ENCODE measurements at places on chromosomes 3 and 15.
A peak's percentile ranks its signal among the peaks of the same experiment; 100 is the strongest.

DNA sequence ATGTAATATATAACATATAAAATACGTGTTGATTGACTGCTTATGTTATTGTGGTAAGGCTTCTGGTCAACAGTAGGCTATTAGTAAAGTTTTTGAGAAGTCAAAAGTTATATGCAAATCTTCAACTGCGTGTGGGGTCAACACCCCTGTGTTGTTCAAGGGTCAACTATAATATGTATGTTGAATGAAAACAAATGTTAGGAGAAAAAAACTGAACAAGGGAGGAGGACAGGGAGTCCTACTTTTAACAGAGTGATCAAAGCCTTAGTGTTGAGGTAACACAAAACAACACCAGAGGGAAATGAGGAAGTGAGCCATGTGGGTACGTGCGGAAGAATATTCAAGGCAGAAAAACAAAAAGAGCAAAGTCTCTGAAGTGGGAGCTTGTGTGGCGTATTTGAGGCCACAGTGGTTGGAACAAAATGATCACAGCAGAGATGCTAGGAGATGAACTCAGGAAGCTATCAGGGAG, 62.5 kb downstream of the SFMBT1 start:
- peak; percentile 59 for DNase-seq

DNA sequence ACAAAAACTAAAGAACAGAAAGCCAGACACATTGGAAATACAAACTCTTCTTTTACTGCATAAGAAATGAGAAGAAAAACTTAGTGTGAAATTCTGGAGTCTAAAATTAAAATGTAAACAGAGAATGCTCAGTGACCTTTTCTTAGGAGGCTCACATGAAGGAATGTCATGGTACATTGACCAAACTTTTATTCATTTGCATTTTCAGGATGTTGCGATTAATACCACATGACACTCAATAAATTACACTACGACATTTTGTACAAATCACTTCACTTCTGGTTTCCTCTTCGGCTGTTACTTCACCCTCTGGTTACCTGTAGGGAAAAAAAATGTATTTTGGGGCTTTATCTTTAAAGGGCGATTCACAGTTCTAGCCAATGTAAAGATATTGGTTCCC, 56.4 kb upstream of the ACTC1 start:
- DNase-seq, result no peak

DNA sequence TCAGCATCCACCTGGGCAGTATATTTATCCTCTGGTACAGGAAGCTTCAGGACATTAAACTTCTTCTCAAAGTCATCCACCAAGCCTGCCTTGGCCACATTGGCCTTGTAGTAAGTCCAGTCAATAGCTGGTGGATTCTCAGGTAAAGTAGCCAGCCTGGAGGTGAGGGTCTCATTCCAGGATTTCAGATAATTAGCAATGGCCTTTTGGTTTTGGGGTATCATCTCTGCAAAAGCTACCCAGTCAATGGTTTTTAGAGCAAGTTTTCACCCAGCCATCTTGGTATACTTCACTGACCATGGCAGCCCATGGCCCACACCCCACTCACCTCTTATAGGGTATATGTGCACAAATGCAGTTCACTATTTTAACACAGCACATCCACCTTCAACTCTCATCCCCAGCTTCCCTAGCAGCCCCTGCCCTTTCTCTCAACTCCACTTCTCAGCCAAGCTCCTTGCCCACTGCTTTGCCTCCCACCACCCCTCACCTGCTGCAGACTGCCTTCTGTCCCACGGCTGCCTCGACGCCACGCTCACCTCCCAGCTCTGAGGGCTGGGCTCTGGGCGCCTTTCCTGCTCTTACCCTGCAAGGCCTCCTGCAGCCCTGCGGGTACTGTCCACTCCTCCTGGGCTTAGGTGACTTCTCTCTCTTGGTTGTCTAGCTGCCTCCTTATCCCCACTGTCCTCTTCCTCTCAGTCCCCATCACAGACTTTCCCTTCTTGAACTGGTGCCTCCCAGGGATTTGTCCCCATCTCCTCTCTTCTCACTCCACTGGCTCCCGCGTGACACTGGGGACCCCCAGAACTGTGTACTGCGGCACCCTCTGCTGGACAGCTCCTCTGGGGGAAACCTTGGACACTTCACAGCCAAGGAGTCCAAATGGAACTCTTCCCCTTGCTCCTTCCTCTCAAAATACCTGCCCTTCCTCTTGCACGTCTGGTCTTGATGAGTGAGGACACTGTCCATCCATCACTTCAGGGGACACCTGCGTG, 1.7 kb upstream of the TGM5 start:
- DNase-seq, result no peak

GRCh38 chr3:17412950-17413530, 329.4 kb downstream of the TBC1D5 start:
- peak; percentile 4 for DNase-seq

DNA sequence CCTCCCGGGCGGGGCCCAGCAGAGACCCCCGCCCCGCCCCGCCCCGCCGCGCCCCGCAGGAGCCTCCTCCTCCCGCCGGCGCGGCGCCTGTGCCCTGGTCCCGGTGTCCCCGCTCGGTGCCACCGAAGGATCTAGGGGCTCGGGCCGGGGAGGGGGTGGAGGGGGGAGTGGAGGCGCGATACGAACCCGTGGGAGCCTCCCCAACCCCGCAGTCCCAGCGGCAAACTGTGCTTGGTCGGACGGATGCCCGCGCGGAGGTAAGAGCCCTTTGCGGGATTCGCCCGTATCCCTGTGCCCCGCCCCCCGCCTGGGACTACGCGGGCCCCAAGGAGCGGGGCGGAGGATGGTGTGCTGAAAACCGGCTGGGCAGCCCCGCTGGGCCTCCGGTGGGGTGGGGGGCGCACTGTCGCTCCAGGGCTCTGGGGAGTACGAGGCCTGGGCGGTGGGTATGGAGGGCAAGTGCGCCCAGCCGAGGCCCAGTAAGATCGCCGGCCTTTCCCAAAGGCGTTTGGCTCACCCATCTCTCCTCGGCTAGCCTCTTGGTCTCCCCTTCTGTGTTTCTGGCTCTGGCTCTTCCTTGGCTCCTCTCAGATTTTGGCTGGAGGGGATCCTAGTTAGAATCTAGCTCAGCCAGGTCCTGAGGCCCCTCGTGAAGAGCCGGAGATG, 65.6 kb upstream of the POLG start:
- DNase-seq, result no peak

GRCh38 chr3:29977360-29977759, 629.0 kb upstream of the TGFBR2 start:
- DNase-seq, result no peak

DNA sequence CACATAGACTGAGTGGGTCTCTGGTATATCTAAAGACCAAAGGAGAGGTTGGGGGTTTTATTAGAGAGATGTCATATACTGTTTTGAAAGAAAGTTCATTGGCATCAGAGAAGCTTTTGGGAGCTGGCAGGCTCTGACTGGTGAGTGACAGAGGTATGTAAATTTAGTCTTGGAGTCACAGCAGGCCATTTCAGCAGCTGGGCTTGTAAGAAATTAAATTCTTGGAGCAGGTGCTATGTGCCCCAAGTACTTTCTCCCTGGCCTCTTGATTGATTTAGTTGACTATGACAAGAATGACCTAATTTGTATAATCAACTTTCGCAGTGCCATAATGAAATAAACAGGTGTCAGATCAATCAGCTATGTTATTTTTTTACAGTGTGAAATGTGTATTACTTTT, 47.8 kb upstream of the CDAN1 start:
- no peak for DNase-seq

DNA sequence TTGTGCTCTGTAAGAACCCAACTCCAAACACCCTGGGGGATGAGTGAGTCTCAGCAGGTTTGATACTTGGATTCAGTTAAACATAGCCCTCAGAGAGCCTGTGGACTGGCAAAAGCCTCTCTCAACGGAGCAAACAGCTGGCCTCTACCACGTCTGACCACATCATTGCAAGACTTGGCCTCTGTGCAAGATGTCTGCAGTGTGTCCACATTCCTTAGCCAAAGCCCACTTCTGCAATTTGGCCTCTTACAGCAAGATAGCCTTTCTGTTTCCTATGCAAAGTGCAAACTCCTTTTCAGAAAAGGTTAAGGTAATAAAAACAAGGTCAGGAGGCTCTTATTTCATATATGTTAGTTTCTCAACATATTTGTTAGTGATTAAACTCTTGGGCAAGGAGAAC, 27.9 kb downstream of the FBN1 start:
- DNase-seq, result no peak

- no peak for DNase-seq
These were observed 933.9 kb downstream of the NSUN3 start for GRCh38 chr3:94996743-94997142.

GRCh38 chr3:139202226-139202958, 141.4 kb upstream of the MRPS22 start:
- no peak for DNase-seq

- no peak for DNase-seq
These were observed 15.0 kb downstream of the CACNA2D3 start for GRCh38 chr3:54137311-54137710.

DNA sequence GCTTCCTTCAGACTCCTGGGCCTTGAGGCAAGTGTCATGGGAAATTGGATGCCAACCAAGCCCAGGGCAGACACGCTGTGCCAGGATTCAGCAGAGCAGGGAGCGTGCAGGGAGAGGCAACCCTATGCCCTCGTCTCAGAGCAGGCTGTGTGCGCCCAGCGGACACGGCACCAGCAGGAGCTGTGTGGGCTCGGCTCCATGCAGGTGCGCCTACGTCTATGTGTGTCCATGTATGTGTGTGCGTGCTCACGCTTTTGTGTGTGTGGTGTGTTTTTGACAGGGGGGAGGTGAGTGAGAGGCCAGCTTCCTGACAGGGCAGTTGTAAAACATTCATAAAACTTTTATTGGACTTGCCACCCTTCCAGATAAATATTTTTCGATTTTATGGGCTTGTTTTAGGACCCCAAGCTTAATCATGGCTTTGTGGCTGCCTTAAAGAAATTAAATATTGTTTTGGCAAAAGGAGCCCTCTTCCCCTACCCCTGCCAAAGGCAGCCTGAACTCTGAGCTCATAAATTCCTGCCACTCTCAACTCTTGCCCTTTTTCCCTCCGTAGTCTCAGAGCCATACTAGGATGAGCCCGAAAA, 84.4 kb downstream of the DNAJB8 start:
- DNase-seq, result no peak

Data from activated T-cell treated with anti-CD3 and anti-CD28 coated beads for 24 hours (primary cell).